Left colon (tissue), 2 donors: ENCODE measurements at places on chromosomes 1 and 21. TPM values are rescaled to one million over a fixed set of nuclear protein-coding genes. Genes with fewer than 3 reads are reported as not detected.

GRCh38 chr21:35428489-35428888 lies 379.4 kb upstream of the RUNX1 start:
- no peak for DNase-seq

DNA sequence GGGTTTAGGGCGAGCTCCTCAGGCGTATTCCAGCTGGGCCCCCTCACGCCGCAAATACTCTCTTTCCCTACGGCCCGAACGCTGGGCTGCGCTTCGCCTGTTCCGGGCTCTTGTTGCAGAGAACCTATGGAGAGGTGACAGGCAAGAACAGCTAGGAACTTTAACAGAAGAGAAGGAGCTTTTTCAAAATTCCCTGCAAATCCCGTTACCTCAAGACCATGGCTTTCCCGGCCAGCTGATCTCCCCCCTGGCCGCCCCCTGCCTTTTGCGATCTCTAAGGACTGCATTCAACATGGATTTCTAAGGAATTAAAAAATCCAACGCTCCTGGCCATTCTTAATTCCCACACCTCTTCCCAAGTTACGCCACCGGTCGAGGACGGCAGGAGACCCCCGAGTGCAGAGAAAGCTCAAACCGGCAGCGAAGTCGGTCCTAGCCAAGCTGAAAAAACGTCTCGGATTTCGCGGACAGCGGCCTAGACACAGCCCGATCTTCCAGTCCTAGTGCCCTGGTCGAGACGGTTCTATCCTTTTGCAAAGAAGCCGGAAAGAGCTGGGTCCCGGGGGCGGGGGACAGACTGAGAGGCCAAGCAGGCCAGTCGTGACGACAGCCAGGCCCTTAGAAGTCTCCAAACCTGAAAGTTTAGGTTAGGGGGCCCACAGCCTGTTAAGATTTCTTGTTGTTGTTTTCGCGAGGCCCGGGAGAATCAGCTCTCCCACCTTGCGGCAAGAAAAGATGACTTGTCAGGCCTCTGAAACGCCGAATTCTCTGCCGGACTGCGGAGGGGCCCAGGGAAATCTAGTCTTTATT lies 1.1 kb upstream of the TBX15 start:
- DNase-seq, result no peak

The TMEM82 gene
- total RNA-seq, result 18.6 TPM

- no peak for DNase-seq
Observed at GRCh38 chr1:60279798-60280197, 206.2 kb upstream of the C1orf87 start.

- DNase-seq, result no peak
Observed at GRCh38 chr1:221117548-221117951, 238.3 kb downstream of the HLX start.

The ARHGEF11 gene
- 46.8 TPM for total RNA-seq

DNA sequence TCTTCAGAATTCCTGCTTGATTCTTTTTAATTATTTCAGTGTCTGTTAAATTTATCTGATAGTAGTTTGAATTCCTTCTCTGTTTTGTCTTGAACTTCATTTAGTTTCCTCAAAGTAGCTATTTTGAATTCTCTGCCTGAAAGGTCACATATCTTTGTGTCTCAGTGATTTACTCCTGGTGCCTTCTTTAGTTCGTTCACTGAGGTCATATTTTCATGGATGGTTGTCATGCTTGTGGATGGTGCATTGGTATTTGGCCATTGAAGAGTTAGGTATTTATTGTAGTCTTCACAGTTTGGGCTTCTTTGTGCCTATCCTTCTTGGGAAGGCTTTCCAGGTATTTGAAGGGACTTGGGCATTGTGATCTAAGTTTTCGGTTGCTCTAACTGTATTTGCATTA lies 267.9 kb downstream of the HHAT start:
- no peak for DNase-seq

The GOLT1A gene
- 6.5 TPM for total RNA-seq

The RIPPLY3 gene
- 0.11 TPM for total RNA-seq

The CYYR1 gene
- total RNA-seq, result 3.0 TPM

The GLIS1 gene
- total RNA-seq, result 0.25 TPM

- no peak for DNase-seq
Observed at GRCh38 chr1:96825231-96825630, 103.6 kb downstream of the PTBP2 start.

DNA sequence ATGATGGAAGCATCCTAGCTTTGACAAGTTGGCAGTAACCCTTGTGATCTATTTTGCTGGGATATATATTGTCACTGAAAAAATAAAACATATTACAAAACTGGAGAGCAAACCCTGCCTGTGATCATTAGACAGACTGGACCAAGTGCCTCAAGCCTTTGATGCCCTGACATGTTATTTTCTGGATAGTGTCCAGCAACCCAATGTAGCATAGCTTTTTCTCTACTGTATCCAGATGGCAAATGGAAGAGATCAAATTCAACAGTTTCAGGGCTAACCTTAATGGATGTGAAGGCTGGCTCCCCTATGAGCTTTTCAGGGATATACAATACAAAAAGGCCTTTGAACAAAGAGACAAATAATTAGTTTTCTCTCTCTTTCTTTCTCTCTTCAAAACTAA lies 25.1 kb downstream of the WARS2 start:
- DNase-seq, result no peak

GRCh38 chr1:40980453-40981121 lies 1.1 kb downstream of the CTPS1 start:
- DNase-seq, result peak; percentile 27

- no peak for DNase-seq
Observed at GRCh38 chr1:22619252-22619651, 17.2 kb upstream of the C1QA start.

The SRGAP2B gene
- 6.8 TPM for total RNA-seq

DNA sequence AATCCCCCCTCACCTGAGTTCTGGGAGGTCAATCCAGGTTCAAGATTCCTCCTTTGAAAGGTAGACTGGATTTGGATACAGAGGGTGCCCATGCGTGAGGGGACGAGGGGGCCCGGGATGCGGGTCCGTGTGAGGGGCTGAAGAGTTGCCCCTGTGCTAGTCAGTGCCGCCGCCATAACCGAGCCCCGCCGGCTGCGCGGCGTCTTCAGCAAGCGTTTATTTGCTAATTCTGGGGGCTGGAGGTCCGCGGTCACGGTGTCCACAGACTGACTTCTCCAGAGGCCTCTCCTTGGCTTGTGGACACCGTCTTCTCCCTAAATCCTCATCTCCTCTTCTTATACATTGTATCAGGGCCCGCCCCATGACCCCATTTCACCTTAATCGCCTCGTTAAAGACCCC lies 20.9 kb upstream of the SAMD11 start:
- DNase-seq, result no peak

- DNase-seq, result no peak
Observed at GRCh38 chr1:3249631-3250501, 180.9 kb downstream of the PRDM16 start.

DNA sequence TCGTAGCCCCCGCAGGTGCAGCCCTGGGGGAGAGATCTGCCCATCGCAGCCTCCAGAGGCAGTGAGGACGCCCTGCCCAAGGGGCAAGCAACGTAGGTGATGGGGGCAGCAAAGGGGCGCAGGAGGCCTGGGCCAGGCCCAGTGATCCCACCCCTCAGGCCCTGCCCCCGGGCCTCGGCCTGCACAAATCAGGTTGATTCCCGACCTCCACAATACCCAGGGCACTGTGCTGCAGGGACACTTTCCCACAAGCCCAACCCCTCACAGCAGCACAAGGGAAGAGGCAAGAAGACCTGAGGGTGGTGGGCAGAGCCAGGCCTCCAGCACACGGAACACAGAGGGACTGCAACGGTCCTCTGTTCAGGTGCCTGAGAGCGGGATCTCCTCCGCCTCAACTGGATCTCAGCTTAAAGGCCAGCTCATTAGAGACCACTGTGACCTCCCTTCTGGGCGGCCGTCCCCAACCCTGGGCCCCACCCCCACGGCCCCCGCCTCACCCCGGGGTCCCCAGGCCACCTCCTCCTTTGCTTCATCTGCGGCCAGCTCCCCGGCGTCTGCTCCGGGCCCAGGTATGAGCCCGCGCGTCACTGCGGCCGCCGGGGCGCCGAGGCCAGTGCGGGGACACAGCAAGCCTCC lies 812 bp upstream of the ARF1 start:
- DNase-seq, result no peak

DNA sequence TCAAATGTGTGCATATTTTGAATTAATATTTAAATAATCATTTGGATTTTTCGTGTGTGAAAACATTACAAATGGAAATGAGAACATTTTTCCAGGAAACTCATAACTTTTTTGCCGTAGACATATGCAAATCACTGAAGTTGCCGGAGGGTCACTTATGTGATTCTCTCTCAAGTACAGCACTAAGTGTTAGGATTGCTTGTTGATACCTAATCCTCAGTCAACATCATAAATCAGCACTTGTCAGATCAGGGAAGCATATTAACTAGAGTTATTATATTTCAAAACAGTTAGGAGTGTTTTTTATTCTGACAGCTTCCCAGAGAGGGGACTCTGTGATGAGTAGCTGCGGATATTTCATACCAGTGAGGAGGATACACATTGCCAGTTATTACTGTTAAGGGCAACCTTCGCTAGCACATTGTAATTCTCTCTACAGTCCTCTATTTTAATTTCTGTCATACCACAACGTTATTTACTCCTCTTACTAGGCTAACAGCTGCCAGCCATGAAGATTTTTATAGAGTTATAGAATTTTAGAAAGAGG lies 41.5 kb downstream of the NCAM2 start:
- no peak for DNase-seq

GRCh38 chr1:202254454-202255252 lies 61.1 kb downstream of the LGR6 start:
- DNase-seq, result no peak
